SJCRH30 (cell line): ENCODE measurements at places on chromosomes 7 and 10. TPM values are rescaled to one million over a fixed set of nuclear protein-coding genes. Genes with fewer than 3 reads are reported as not detected.

GRCh38 chr7:29884399-29885272, 78.3 kb downstream of the WIPF3 start:
- peak; percentile 31 for DNase-seq

DNA sequence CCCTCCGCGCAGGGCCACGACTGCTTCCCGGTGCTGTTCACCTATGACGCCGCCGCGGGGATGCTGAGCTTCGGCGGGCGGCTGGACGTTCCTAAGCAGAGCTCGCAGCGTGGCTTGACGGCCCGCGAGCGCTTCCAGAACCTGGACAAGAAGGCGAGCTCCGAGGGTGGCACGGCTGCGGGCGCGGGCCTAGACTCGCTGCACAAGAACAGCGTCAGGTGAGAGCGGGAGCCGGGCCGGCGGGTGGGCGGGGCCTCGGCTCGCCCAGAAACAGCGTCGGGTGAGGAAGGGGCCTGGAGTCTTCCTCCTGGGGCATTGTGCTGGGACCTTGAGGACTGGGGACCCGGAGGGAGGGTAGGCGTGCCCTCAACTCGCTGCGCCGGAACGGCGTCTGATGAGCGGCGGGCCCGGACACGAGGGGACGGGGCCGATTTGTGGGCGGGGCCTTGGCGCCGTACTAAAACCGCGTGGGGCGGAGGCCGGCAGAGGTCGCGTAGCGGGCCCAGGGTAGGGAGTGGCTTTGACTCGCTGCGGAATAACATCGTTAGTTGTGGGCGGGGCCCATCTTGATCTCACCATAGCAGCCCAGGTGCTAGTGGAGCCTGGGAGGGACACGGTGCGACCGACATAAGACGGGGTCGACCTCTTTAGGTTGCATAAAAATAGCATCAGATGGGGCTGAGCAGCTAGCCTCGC, 15.6 kb downstream of the PDAP1 start:
- peak; percentile 66 for DNase-seq

- no peak for DNase-seq
Measured at GRCh38 chr10:45557275-45557905, 115.2 kb downstream of the ZFAND4 start.

GRCh38 chr7:13770305-13770704, 219.2 kb downstream of the ETV1 start:
- DNase-seq = no peak

GRCh38 chr7:83697804-83698530, 49.0 kb upstream of the SEMA3E start:
- DNase-seq = no peak

GRCh38 chr7:2048531-2048930, 184.2 kb downstream of the MAD1L1 start:
- no peak for DNase-seq

DNA sequence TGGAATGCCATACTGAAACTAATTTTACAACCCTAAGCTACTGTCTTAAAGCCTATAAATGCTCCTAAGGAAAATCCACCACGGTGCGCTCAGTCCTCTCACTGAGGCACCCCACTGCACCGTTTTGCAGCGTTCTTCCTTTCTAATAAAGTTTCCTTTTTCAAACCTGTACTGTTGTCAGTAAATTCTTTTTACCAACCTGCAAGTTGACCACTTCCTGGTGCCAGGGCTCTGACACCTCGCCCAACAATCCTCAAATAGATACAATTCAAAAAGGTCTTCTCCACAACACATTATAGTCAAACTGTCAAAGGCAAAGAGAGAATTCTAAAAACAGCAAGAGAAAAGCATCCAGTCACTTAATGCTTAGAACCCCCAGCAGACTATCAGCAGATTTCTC, 42.8 kb downstream of the HERPUD2 start:
- DNase-seq = no peak

DNA sequence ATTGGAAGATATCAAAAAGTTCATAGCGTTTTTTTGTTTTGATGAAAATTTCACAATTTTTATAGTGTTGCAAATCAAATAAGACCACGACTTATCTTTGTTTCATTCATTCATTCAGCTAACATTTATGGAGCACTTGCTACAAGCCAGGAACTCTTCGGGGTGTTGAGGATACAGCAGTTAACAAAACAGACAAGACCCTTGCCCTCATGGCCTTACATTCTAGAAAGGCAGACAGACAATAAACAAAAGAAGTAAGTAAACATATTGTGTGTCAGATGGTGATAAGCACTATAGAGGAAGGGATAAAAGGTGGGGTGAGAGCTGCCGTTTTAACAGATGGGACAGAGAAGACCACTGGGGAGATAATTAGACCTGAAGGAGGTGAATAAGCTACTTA, 41.6 kb upstream of the GSAP start:
- no peak for DNase-seq

GRCh38 chr10:1598393-1599153, 138.8 kb downstream of the ADARB2 start:
- DNase-seq = peak; percentile 50

- no peak for DNase-seq
Measured at GRCh38 chr10:74821501-74821900, 4.9 kb upstream of the KAT6B start.

- DNase-seq = peak; percentile 41
Measured at GRCh38 chr10:30219971-30220751, 128.9 kb downstream of the MTPAP start.

DNA sequence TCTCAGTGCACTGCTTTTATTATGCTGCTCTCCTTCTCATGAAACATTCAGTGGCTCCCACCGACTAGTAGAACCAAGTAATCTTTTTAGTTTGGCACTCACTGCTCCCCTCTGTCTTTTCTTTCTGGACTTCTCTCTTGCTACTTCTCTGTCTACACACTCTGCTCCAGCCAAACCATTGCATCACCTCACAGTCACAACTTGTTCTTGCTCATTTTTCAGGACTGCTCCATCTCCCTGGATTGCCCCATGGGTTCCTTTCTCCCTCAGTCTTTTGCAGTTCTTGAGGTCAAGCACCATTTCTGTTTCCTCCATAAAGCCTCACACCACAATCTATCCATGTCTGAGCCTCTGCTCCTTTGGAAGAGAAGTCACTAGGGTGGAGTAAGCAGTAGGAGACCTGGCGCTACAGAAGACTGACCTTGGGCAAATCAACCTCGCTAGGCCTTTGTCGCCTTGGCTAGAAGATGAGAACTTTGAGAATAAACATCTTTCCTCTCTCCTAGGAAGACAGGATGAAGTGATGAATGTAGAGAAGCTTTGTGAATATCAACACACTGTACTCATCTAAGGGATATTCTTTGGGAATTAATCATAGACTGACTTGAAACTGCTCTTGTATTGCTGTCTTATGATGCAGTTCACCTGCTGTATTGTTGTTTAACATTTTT, 186.2 kb downstream of the LRMDA start:
- no peak for DNase-seq

- DNase-seq = peak; percentile 71
Measured at GRCh38 chr7:151248346-151249033, at the start of gene SMARCD3. TSS of gene SMARCD3 (minus strand) at chr7:151248694. CDS start at chr7:151248562, 132 bp downstream.

- no peak for DNase-seq
Measured at GRCh38 chr10:3828404-3829155, 43.6 kb upstream of the KLF6 start.

DNA sequence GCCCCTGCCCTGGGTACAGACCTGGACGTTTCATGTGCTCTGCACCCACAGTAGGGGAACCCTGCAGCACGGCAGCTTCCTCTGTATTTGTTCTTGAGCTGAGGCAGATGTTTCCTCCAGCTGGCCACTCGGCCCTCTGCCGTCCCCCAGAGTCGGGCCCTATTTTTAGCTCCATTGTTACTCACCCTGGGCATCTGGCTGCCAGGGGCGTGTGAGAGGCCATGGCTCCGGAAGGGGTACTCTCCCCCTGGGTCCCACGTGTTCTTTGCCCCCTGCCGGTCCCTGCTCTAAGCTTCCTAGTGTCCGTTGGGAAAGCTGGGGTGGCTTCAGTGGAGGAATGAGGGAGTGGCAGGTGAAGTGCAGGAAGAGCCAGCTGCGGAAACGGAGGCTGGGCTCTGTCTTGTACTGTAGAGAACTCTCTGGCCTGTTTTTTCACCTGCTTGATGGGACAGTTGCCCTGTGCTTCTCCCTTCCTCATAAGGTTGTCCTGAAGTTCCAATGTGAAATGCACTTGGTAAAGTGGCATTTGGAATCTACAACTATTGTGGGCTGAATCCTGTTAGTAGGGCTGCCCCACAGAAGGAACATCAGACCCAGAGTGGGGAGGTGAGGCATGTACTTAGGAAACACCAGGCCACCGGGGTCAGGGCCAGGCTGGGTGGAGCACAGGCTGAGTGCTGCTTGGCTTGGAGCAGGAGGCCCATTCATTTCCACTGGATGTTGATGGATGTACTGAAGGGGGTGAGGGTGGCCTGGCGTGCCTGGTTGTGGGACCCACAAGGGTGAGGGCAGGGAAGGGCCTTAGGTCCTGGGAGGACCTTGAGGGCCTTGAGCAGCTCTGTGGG, 30.6 kb downstream of the PALD1 start:
- peak; percentile 60 for DNase-seq

DNA sequence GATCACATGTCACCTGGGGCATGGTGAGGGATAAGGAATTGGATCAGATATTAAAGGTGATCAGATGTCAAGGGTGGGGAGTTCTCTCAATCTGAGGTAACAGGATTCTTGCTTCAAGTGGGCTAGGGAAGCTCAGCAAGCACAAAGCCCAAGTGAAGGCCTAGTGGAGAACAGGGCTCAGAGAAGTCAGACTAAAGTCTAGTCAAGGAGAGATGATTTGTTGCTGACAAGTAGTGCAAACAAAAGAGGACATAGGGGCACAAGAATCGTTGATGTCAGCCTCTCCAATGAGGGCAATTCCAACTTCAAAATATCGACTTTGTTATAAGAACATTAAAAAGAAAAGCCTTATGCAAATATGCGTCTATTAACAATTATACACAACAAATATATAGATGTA, 852.8 kb upstream of the CELF2 start:
- no peak for DNase-seq

DNA sequence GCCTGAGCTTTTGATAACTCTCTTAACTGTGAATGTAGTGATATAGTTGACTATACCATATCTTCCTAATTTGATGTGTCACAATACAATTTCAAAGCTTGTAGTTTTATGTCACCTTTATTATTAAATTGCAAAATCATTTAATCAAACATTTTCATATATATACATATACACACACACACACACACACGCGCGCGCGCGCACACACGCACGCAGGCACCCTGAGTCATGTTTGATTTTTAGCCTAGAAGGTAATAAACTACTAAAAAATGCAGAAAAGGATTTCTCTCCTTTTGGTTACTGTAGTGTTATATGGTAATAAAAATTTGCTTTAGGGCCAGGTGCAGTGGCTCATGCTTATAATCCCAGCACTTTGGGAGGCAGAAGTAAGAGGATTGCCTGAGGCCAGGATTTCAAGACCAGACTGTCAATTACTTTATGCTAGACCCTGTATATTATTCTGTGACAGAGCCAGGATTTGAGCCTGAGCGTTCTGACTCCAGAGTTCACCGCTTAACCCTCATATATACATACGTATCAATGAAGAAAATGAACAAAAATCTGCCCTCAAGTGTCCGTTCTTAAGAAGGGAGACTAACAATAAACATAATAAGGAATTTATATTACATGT, 89.6 kb downstream of the PODXL start:
- no peak for DNase-seq

GRCh38 chr7:67549126-67549525, 552.5 kb downstream of the TYW1 start:
- DNase-seq = no peak

DNA sequence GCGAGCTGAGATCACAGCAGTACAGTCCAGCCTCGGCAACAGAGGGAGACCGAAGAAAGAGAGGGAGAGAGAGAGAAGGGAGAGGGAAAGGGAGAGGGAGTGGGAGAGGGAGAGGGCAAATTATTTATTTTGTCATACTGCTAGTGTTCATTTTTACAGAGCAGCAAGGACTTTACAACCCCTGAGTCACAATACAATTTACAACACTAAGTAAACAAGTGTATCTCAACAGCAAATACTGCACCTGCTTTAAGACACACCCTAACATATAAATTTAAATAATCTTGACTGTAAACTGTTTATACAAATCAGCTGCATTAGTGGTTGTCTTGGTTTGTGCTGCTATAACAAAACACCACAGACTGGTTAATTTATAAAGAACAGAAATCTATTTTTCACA, 27.2 kb downstream of the HTR5A start:
- DNase-seq = no peak

DNA sequence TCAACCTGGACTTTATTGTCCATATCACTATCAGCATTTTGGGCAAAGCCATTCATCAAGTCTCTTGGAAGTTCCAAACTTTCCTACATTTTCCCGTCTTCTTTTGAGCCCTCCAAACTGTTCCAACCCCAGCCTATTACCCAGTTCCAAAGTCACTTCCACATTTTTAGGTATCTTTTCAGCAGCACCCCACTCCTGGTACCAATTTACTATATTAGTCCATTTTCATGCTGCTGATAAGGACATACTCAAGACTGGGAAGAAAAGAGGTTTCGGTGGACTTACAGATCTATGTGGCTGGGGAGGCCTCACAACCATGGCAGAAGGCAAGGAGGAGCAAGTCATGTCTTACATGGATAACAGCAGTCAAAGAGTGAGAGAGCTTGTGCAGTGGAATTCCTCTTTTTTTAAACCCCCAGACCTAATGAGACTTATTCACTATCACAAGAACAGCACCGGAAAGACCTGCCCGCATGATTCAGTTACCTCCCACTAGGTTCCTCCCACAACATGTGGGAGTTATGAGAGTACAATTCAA, 50.2 kb downstream of the NRF1 start:
- no peak for DNase-seq

- no peak for DNase-seq
Measured at GRCh38 chr10:76983624-76984023, 654.0 kb downstream of the KCNMA1 start.

- DNase-seq = peak; percentile 82
Measured at GRCh38 chr10:103548581-103549348, 55.3 kb downstream of the NEURL1 start.

DNA sequence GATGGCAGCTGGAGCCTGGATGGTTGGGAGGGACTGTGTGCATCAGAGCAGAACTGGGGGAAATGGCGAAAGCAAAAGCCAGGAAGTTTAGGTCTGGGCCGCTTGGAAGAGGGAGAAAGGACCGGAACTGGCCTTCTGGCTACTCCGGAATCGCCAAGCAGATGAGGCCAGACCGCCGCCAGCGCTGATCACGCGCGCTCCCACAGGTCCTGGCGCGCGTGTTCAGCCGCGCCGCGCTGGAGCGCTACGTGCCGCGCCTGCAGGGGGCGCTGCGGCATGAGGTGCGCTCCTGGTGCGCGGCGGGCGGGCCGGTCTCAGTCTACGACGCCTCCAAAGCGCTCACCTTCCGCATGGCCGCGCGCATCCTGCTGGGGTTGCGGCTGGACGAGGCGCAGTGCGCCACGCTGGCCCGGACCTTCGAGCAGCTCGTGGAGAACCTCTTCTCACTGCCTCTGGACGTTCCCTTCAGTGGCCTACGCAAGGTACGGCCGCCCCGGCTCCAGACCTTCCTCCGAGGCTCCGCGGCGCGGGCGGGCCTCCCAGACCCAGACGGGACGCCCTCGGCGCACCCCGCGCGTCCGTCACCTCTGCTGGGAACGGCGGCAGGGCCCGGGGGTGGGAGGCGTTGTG, 2.0 kb downstream of the CYP26C1 start:
- no peak for DNase-seq

Gene MCU
- 51.2 and 53.7 TPM in 2 replicates for total RNA-seq

Gene AUTS2
- total RNA-seq = 21.9 and 30.1 TPM in 2 replicates

Gene PRLHR
- total RNA-seq = not detected in 2 replicates

Gene KIF11
- total RNA-seq = 68.3 and 70.5 TPM in 2 replicates

Gene BHLHA15
- total RNA-seq = not detected in 2 replicates

Gene SKIDA1
- total RNA-seq = 1.4 and 1.8 TPM in 2 replicates

Gene ZPBP
- total RNA-seq = not detected in 2 replicates

Gene ADRA2A
- total RNA-seq = 0.79 and 1.4 TPM in 2 replicates

Gene CTTNBP2
- total RNA-seq = 0.38 and 0.43 TPM in 2 replicates

Gene CYP2E1
- total RNA-seq = 0.03 and 0.06 TPM in 2 replicates

Gene GRK5
- total RNA-seq = 4.4 and 4.7 TPM in 2 replicates

Gene ZNF117
- 7.1 and 9.8 TPM in 2 replicates for total RNA-seq

Gene GAD2
- total RNA-seq = not detected in 2 replicates
